ENCODE measurements at places on chromosomes 6 and 20.

- peak; percentile 96 for DNase-seq
Observed at GRCh38 chr6:42224222-42225028, 6.8 kb upstream of the MRPS10 start.

GRCh38 chr6:90202156-90202555, 94.5 kb downstream of the BACH2 start:
- DNase-seq, result no peak

DNA sequence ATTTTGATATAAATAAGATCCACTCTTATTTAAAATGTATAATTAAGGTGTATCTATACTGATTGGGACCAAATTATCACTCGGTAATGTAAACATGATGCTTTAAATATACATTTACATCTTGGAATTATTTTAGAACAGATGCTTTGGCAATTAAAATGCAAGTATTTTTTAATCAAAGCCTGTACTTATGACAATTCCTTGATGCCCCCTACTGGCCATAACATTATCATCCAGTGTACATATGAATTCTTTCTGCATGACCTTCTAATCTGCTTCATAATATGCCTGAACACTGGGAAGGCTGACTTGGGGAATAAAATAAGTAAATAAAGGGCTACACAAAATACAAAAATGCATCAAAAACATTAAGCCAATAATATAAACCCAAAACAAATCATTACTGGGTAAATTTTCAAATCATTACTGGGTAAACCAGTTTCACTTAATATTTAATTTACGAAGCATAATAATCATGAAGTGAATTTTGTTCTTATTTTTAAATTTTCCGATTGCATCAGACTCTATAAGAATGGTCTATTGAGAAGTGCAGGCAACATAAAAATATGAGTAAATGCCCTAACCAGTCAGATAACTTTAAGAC, 65.1 kb downstream of the CGA start:
- DNase-seq, result peak; percentile 76

GRCh38 chr6:25706314-25707014, 48.1 kb upstream of the SLC17A4 start:
- peak; percentile 51 for DNase-seq

DNA sequence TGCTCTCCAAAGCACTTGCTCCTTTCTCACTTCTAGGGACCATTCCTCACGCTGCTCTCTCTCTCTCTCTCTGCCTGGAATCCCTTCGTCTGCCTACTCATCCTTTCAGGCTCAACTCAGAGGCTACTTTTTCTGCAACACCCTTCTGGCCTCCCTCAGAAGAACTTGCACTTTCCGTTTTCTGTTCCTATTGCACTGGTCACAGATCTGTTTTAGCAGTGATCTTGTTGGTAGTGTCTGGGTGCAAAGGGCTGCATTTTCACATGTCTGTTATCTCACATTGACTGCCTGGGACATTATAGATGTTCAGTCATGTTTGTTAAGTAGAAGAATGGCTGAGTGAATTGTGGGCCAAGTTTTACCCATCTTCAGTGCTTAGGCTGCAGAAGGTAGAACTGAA, 63.5 kb downstream of the RIN2 start:
- DNase-seq, result no peak

GRCh38 chr6:26532699-26533531, 5.3 kb upstream of the HMGN4 start:
- peak; percentile 83 for DNase-seq

GRCh38 chr6:54574671-54575070, 266.4 kb downstream of the TINAG start:
- peak; percentile 66 for DNase-seq

GRCh38 chr20:4022386-4023286, 7.3 kb upstream of the RNF24 start:
- DNase-seq, result no peak

GRCh38 chr6:11810854-11811643, 32.4 kb upstream of the ADTRP start:
- DNase-seq, result no peak

DNA sequence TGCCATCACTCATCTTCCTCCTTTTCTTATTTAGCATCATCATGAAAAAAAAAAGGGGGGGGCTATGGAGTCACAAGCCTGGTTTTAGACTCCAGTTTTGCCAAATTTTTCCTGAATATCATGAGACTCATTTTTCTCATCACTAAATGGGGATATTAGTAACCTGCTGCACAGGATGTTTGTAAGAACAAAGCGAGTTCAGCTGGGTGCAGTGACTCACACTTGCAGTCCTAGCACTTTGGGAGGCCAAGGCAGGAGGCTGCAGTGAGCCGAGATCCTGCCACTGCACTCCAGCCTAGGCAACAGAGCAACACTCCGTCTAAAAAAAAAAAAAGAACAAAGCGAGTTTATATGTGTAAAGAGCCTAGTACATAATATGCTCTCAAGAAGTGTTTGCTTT, 82.8 kb downstream of the TFAP2A start:
- peak; percentile 42 for DNase-seq

DNA sequence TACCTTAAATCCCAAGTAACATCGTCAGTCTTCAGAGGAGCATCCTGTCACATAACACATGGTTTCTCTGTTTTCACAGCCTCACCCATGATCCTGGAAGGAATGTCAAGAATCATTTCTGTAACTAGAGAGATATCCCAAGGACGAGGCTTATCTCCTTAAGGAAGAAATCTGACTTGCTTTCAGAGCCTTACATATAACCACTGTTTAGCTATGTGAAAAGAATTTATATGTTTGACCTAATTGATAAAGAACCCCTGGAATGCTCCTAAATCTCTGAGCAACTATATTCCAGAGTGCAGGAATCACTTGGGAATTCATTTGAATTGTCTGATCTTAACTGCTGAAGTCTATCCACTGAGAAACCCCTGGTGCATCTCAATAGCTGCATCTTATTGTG, 243.1 kb downstream of the ALDH8A1 start:
- no peak for DNase-seq

DNA sequence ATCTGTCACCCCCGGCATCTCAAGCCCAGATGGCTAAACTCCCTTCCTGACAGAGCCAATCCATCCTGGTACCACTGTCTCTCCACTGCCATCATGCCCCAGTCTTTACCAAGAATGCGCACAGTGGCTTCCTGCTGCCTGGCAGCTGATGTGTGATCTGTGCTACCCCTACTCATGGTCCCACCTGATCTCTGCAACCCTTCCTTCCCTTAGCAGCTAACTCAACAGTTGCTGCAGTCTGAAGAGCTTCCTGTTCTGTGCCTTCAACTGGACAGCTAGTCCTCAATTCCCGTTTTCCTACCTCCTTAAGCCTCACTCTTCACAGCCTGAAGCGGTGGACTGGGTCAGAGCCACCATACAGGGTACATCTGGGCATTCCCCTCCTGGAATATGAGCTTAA, 7.6 kb upstream of the FAM83C start:
- no peak for DNase-seq

DNA sequence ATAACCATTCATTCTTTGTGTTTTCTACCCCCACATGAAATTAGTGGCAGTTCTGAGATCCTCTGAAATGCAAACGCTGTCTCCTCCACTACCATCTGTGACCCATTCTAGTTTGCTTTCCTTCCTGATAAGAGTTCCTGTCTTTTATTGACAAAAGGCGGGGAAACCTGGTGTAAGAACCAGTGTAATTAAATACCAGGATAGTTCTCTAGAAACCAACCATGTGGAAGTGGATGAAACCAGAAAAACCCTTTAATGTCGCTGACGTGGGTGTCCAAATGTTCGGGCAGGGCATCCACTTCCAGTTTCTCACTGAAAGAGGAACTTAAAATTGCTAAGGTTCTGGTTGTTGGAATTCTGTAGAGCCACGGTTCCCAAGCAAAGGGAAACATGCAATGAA, 79.1 kb downstream of the TNFRSF21 start:
- DNase-seq, result no peak

GRCh38 chr20:34907616-34908469, 31.4 kb downstream of the ACSS2 start:
- DNase-seq, result peak; percentile 98

DNA sequence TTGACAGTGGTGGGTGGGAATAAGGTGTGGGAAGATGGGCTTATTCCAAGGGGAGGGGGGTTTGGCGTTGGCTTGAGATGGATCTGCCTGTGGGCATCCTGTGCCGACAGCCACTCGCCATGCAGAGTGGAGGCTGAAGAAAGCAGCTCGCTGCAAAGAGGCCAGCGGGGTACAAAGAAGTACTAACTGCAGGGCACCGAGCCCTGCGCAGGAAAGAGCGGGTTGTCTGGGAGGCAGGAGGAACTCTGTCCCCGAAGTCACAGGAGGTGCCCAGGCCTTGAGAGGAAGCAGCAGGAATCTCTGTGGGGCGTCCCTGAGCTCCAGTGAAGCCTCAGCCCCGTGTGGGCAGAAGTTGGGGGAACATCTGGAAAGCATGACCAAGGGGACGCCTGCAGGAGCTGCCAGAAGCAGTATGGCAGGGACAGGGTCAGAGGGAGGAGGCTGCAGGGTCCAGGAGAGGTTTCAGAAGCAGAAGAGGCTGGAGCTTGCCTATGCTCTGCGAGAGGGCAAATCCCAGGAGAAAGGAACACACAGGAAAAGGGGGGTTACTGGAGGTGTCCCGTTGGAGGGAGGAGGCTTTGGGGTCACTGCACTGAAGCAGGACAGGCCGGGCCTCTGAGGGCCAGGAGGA, 77.2 kb downstream of the THBS2 start:
- DNase-seq, result no peak

DNA sequence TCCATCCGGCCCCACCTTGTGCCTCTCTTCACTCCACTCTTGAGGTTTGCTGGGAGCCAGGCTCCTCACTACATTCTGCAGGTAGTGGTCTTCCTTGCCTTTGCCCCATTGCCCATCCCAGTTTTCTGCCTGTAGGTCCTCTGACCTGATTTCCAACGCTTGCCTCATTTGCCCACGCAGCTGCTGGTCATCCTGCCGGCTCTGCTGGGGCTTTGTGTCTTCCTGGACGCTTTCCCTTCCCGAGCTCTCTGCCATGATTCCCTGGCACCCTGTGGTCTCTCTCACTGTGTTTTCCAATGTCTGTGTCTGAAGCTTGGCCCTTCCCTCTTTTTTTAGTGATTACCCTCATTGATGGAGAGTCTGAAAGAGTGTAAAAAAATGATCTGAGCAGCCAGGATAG, 451.6 kb downstream of the UTRN start:
- DNase-seq, result no peak

DNA sequence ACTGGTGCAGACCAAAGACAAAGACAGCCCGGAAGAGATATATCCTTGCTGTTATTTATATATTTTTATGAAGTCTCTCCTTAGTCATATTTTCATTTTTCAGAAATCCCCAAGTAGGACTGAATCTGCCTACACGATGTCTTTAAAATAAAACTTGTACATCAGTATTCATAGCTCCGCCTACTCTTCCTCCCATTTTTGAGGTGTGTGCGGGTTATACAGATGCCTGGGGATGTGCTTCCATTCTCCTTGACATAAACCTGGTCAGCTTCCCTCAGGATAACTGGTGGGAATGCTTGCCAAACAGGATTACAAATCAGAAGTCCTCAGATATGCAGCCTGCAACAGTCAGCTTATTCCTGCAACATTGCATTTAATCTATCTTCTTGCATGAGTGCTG, 264.2 kb downstream of the PHACTR1 start:
- no peak for DNase-seq

GRCh38 chr6:33668328-33668727, 43.2 kb downstream of the UQCC2 start:
- no peak for DNase-seq

DNA sequence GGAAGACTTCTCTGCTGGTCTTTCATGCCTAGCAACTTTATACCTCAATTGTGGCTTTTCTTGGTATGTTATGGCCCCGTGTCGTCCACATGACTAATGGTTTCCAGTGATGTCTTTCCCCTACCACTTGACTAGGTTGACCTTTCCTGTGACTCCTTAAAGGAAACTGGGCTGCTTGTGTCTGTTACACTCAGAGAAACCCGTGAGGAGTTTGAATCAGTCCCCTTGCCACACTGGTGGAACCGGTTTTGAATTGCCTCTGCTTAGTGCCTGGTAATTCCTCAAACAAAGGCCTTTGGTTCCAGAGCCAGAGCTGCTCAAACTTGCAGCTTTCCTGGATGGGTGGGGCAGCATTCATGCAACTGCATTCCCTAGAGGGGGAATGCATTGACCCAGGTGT, 21.9 kb downstream of the ECT2L start:
- DNase-seq, result peak; percentile 100

- DNase-seq, result peak; percentile 55
Observed at GRCh38 chr6:3138341-3138740, 19.0 kb downstream of the TUBB2A start.

DNA sequence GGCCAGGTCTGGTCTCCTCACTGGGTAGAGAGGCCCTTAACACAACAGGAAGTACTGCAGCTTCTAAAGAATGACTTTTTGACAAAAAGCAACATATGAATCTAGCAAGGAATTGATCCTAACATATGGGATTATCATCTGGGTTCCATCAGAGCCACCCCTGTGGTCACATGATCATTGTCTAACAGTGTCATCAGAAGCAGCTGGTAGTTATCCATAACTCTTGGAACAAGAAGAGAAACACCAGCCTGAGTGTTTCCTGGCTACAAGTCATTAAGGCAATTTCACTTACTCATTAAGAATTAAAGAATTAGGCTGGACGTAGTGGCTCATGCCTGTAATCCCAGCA, 219.3 kb upstream of the ARID1B start:
- DNase-seq, result no peak

DNA sequence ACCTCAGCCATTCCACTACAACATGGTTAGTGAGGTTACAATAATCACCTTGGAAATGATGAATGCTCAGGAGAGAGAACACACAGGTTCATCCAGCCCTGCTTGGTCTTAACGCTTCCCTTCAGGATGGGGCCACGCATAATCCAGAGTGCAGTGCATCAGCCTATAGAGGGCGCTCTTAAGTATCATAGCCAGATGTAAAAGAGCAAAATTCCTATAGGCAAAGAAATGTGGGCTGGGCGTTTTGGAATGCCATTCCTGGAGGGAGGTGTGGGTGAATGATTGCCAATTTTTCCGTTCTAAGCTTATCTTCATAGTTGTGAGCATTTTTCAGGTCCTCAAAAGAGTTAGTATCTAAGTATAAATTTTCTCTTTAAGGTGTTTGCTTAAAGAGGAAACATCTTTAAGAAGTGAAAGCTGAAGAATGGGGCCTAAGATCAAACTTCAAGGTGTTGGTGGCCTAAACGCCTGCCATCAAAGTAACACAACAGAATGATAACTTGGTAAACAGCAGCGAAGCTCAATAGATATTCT, 1.8 kb downstream of the RIPOR2 start:
- DNase-seq, result peak; percentile 30

- DNase-seq, result no peak
Observed at GRCh38 chr6:163300838-163301237, 113.7 kb upstream of the QKI start.

- DNase-seq, result no peak
Observed at GRCh38 chr20:63543733-63544132, 3.8 kb downstream of the SRMS start.

All from epithelial cell of esophagus (primary cell).